Substantia nigra (tissue), 51 donors: ENCODE measurements at places on chromosomes 13 and 19.

GRCh38 chr13:31951215-31951678, 80.3 kb upstream of the FRY start:
- DNase-seq = no peak

DNA sequence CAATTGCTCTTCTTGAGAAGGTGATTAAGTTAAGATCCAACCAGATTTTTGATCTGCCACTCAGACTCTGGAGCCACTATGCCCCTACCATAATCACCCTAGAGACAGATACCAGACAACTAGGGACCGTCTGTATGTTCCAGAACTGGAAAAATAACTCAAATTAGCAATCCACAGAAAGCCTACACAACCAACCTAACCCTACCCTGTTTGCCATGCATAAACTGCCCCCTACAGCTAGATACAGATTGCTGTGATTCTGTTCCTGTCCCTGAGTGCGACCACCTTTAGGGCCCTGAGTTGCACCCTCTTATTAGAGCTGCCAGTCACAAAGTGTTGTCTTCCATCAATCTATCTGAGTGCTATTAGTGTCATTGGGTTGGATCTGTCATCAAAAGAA, 929.8 kb upstream of the SLITRK1 start:
- no peak for DNase-seq

- no peak for DNase-seq
Observed at GRCh38 chr19:7482584-7483439, 6.0 kb downstream of the PEX11G start.

GRCh38 chr13:32468502-32469142, 40.7 kb upstream of the N4BP2L1 start:
- DNase-seq = no peak

- DNase-seq = no peak
Observed at GRCh38 chr13:86155756-86156155, 356.5 kb upstream of the SLITRK6 start.

DNA sequence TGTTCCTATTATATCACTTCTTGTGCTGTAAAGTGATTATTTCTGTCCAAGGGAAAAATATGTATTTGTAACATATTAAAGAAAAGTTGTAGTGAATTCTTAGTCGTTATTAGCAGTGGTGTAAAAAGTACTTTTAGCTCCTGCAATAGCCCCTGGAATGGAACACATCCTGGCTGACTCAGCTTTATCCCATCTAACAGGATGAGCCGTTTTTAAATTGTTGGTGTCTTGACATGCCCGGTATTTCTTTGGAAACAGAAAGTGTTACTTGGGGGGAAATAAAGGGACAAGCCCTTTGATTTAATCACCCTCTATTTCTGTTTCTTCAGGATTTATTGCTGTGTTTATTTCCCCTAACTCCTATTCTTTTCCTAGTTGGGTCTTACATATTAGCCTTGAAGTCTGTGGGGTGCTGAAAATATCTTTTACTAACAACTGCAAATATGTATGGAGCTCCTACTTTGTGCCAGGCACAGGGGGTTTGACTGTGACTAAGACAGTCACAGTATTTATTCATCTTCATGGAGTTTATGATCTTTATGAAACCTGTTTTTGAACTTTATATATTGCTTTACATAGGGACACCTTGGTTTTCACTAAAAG, 17.9 kb downstream of the COG3 start:
- no peak for DNase-seq

DNA sequence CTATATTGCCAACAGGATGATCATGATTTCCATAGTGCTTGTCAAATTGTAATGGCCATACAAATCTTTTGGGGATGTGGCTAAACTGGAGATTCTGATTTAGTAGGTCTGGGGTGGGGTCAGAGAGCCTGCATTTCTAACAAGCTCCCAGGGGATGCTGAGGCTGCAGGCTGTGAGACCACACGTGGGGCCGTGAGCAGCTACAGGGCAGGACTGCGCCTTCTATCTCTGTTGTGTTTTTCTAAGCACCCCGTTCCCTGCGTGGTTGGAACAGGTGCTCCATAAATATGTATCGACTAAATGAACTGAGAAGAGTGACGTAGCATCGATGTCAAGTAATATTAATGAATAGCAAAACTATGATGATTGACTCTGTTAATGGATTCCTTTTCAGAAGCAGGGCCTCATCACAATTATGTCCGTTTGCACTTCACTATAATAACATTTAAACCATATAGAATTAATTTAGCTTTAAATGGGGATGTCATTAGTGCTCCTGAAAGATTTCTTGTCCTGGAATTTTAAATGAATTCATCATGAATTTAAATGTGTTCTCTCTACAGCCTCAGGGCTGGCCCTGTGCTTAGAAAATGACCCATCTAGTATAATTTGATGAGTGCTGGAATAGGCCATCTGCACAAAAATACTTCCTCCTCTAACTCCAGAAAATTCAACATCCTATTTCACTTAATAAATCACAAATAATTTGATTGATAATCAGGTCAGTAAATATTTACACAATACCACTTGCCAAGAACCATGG, 51.7 kb upstream of the SIAH3 start:
- no peak for DNase-seq

GRCh38 chr19:49553451-49554271, 25.9 kb downstream of the RCN3 start:
- no peak for DNase-seq

DNA sequence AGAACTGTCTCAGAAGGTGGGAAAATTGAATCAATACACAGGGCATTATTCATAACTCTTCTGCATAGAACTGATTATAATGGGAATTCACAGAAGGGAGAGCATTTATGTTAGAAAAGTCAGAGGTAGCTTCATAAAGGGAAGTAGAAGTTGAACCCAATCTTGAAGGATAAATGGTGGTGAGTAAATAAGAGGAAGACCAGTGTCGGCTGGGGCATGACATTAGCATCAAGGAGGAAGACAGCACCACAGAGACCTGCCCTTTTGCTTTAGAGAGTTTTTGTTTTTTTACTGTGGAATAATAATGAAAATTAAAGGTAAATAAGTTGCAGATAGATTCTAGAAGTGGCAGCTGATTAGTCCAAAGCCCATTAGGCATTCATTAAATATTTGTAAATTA, 21.9 kb downstream of the CDC16 start:
- no peak for DNase-seq

DNA sequence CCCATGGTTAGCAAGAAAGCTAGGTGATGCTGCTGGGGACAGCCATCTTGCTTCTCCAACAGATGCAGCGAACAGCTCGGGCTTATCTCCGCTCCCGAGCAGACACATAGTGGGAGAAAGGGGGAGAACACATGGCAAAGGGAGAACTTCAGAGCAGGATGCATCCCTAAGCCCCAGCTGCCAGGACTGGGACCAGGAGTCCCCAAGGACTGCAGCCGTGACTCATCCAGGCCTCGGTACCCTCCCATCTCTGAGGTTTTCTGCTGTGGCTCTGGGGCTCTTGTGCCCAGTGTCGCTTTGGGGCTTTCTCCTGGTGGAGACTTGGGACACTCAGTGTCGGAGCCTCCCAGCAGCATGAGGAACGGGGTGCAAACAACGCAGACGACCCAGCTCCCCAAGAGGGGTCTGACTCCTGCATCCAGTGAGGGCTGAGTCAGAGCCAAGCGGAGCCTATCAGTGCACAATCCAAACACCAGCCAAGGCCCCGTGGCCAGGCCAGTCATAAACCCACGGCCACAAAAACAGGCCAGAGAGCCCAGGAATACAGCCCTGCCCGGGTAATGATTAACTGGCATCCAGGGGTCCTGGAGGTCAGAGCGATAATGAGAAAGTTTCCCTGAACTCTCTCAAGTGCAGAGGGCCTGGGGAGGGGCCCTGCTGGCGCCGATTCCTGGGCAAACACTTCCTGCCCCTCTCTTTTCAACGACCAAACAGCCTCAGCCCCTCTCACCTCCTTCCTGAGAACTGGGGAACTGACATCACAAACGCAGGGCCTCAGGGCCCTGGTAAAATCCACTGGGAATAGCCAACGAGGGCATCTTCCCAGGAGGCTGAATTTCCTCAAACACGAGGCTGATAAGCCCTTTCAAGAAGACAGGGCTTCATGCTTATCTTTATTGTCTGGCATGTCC, 202.9 kb downstream of the USP12 start:
- DNase-seq = no peak

DNA sequence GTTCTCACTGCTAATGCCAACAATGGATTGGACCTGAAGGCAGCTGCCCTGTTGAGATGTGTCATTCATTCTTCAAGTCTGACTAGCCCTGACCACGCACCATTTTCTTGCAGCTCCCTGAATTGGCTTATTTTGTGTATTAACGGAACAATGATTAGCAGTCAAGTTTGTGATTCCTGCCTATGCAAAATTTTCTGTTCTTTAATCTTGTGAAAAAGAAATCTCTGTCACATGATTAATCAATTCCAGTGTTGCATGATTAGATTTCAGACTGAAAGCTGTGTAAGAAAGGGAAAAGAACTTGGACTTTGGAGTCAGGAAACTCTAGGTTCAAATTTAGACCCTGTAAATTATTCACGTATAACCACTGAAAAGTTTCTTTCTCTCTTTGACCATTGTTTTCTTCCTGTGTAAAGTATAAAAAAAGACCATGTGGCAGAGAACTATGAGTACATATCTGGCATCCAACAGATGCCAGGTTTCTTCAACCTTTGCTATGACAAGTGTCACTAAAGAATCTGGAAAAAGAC, 64.5 kb upstream of the SLC10A2 start:
- DNase-seq = no peak

GRCh38 chr13:112868308-112868707, 100.7 kb upstream of the MCF2L start:
- no peak for DNase-seq

- DNase-seq = no peak
Observed at GRCh38 chr19:408902-409515, at the start of gene C2CD4C. C2CD4C (minus strand) TSS chr19:409147; CDS start chr19:408361, 786 bp downstream.

DNA sequence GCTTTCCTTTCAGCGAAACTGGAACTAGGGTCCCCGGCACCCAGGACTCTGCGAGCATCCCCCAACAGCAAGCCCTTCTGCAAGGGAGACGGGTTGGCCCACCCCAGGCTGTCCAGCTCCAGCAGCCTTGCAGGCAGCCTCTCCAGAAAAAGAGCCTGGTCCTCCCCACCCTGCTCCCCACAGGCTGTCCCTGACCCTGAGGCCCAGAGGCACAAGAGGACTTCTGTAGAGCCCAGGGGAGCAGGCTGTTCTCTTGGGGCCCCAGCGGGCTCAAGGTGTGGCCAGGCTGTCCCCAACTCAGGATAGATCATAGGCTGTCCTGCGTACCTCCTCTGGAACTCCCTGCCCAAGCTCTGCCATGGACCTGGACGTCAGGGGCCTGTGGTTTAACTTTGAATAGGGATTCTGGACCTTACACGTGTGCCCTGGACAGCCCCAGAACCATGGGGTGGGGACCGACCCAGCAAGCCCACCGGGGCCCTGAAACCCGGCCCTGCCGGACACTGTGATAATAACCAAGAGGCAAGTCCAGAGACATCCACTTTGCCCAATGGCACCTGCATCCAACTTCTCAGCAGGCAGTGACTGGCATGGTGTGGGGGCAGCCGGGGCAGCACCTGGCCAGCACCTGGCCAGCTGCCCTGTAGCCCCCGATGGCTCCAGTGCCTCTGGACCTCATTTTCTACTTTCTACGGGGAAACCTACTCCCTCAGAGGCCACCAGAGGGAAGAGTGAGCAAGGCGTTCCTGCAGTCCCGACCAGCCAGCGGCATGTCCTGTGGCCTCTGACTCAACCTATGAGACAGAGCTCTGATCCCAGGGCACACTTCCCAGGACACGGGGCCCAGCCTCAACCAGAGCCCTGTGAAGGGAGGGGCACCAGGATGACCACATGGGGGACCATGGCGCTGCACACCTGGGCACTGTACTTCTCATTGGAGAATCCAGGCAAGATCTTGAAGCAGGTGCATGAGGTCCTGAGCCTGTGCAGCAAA, 50.9 kb upstream of the TPM4 start:
- no peak for DNase-seq

DNA sequence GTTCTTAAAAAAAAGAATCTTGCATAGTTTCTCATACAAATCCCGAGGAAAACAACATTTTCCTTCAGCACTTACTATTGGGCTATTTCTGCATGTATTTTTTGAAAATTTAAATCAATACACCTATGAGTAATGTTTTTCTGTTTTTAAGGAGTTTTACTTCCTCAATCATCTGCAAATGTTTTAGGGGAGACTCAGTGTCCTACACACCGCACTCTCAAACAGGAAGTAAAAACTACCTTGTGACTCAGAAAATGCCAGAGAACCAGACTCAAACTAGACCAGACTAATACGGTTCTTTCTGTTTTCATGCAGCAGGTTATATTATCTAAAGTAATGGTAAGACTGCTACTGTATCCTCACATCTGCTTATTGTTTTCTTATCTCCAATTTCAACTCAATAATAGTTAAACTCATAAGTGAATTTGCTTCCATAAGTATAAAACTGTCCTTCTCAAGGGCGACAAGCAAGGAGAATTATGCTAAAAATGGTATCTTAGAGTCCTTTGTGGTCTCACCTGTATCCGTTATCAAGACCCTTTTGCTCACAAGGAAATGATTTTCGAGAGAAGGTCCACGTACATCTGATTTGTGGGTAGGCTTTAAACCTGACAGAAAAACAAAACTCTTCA, 52.5 kb downstream of the FLT3 start:
- DNase-seq = no peak

DNA sequence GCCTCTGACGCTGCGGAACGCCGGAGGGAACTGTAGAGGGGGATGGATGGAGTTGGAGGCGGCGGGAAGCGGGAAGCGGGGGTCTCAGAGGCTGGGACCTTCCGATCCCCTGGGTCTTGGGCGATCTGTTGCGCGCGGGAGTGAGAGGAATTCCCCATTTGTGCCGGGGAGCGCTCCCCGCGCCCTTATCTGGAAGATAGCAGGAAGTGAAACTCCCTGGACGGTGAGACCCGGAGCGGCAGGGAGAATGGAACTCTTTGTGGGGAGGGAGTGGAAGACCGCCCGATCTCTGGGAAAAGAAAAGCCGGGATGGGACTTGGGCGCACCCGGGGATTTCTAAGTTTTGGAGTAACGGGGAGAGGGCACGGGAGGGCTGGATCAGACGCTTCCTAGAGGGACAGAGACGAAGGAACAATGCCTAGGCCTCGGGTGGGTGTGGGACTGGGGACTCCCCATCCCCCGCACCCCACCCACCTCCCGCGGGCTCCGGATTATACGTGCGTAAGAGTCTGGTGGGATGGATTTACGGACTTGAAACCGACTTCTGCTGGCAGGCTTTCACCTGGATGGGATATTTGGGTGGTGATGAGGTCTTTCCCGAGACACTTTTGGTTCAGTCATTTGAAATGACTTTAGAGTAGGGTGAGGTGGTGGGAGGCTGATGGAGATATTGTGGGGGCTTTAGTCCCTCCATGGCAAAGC, 495 bp downstream of the LSR start:
- DNase-seq = no peak

DNA sequence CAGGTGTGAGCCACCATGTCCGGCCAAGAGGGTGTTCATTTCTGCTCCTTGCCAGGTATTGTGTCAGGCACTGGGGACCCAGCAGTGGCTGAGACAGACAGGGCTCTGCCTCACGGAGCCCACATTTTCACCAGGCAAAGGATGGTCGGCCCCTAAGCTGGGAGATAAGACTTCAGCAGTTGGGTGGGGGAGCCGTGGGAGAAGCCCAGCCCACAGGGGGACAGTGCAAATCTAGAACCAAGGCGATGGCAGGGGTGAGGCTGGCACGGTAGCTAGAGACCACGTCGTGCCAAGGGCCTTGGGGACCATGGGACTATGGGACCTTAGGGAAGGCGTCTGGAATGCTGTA, 8.3 kb downstream of the LSR start:
- no peak for DNase-seq

GRCh38 chr13:30418075-30418716, 4.1 kb upstream of the UBE2L5 start:
- DNase-seq = no peak

GRCh38 chr19:23810496-23810895, 51.8 kb upstream of the ZNF681 start:
- no peak for DNase-seq
